Spleen (tissue), 13 donors: ENCODE measurements at places on chromosomes 3 and 15.

GRCh38 chr3:98553021-98553563 lies 21.3 kb downstream of the GPR15 start:
- DNase-seq = no peak

GRCh38 chr3:149902498-149903139 lies 68.1 kb downstream of the PFN2 start:
- DNase-seq = no peak

DNA sequence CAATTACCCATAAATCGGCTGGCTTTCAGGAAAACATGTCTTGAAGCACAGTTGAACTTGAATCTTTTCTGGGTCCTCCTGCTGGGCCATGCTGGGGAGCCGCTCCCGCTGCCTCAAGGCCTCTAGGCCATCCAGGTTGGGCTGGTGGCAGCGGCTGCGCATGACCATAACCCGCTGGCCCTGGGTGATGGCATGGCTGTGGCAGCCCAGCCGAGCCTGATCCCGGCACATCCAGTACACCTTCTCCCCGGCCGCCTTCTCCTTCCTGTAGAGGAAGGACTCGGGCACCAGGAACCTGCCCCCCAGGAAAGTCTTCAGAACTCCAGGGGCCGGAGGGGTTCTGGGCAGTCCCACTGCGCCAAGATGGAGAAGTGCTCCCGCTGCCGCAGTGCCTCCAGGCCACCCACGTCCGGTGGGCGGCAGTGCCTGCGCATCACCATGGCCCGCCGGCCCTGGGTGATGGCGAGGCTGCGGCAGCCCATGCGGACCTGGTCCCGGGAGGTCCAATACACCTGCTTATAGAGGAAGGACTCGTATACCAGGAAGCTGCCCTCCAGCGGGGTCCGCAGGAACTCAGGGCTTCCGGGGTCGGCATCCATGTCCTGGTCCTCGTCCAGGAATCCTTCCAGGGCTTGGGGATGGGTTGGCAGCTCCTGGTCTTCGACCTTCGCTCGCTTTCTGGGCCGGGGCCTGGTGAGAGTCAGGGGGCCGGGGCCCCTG lies 84.3 kb upstream of the FXR1 start:
- peak; percentile 67 for DNase-seq

- DNase-seq = no peak
Observed at GRCh38 chr3:74420538-74421124, 193.8 kb downstream of the CNTN3 start.

- no peak for DNase-seq
Observed at GRCh38 chr3:193594946-193595689, 2.1 kb downstream of the OPA1 start.

- no peak for DNase-seq
Observed at GRCh38 chr3:24907106-24907505, 412.5 kb upstream of the THRB start.

DNA sequence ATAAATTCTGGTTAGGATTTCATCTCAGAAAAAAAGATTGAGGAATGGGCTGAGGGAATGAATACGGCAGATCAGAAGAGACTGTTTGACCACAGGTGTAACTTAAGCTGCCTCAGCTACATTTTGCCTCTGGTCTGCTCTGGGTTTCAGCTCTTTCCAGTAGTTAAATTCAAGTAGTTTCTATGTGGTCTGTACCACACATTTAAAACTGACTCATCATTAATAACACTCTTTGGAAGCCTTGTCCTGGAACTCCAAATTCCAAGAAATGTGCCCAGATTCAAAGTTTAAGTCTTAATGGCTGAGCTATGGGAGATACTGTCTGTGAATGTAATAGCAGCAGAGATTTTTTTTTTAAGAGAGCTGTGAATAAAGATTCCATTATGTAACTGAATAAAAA lies 133.1 kb upstream of the IGSF10 start:
- DNase-seq = no peak

GRCh38 chr3:66425032-66425431 lies 75.8 kb downstream of the LRIG1 start:
- no peak for DNase-seq

DNA sequence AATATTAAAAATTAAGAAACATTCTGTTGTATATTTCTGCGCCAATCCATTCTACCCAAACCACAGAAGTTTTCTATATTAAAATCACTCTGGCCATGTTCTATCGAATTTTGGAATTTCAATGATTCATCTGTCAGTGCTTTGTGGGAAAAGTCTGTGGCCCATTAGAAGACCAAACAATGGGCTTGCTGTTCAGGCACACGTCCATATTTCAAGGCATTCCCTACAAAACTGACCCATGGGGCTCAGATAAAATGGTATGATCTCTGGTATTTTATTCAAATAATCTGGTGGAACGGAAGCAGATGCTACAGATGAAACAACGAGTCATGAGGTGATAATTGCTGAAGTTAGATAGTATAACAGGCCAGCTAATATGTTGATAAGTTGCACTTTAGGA lies 12.4 kb downstream of the NPHP3 start:
- no peak for DNase-seq

DNA sequence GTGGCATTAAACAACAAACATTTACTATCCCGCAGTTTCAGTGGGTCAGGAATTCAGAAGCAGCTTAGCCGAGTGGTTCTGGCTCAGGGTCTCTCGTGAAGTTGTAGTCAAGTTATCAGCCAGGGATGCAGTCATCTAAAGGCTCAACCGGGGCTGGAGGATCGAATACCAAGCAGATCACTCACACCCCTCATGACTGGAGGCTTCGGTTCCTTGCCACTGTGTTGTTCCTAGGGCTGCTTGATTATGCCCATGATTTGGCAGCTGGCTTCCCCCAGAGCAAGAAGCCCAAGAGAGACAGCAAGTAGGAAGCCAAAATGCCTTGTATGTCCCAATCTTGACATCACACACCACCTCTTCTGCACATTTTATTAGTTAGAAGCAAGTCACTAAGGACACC lies 33.9 kb upstream of the CDCP1 start:
- peak; percentile 19 for DNase-seq

DNA sequence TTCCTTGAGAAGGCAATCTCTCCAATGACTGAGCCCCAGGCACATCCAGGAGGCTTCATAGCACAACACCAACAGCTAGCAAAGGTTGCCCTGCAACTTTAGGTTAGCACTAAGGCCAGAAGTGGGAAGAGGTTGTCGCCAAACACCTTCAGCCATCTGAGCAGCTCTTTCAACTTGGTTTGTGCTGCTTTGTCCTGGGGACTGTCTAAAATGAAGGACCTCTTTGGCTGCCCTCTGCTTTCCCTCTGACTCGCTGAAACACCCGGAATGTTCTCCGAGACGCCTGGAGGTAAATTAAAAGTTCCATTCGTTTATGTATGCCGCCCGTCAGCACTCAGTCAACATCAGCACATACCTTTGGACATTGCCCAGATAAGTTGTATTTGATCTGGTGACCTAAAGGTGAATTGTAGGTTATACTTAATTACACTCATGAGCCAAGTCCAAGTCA lies 121.2 kb upstream of the NR2F2 start:
- no peak for DNase-seq

DNA sequence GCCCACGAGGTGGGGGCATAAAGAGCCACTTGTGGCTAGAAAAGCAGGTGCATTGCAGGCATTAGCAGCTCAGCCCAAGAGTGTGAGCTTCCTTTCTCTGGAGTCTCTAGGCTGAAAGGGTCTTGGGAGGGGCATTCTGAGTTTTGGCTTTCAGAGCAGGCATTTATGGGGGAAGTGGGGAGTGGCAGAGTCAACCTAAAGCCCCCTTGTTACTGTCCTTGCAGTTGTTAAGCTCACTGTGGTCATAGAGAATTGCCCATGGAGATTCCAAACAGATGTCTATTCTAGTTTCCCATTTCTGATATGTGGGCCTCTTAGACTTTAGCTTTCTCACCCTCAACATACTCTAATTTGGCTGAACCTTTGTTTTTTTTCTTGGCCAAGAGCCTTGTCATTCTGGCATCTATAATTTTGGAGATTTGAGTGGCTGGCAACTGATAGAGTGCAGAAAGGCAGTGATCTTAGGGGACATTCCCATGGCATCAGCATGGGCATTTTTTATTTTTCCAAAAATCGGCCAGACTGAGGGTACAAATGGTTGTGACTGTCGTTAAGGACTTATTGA lies 217.9 kb downstream of the THSD4 start:
- DNase-seq = no peak

DNA sequence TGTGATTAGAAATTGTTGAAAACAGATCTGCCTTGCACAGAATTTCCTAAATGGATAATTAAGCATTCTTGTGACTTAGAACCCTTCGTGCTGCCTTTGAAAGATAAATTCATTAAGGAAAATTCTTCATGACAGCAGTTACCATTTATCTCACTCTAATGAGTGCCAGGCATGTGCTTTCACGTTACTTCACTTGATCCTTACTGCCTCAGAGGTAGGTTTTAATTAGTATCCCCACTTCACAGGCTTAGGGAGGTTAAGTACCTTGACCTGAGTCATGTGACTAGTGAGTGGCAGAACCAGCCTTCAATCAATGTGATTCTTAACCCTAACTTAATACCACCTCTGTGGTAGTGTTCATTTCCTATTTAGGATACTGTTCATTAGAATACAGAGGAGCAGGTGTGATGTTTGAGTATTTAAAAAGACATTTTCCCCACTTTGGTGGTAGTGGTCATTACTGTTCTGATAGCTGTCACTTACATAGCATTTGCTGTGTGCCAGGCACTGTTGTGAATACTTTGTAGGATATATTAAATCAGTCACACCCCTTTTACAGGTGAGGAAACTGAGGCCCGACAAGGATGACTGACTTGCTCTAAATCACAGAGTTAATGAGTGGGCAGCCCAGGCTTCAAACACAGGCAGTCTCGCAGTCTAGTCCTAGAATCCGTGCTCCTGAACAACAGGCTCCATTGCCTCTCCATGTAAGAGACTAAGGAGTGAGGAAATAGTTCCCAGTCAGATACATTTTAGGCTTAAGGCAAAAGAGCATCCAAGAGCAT lies 57.9 kb downstream of the RLBP1 start:
- DNase-seq = no peak

DNA sequence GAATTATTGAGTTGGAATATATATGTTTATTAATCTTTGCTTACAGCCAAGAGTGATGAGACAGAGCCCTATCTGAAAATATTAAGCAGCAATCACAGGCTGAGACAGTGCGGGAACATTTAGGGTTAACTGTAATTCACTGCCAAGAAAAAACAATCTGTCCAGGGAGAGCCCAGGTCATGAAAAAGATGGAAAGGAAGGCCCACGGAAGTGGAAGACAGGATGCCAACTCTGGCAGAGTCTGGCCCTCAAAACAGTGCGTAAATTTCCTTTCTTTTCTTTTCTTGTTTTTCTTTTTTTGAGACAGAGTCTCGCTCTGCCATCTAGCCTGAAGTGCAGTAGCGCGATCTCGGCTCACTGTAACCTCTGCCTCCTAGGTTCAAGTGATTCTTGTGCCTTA lies 67.6 kb downstream of the SUMF1 start:
- DNase-seq = no peak

DNA sequence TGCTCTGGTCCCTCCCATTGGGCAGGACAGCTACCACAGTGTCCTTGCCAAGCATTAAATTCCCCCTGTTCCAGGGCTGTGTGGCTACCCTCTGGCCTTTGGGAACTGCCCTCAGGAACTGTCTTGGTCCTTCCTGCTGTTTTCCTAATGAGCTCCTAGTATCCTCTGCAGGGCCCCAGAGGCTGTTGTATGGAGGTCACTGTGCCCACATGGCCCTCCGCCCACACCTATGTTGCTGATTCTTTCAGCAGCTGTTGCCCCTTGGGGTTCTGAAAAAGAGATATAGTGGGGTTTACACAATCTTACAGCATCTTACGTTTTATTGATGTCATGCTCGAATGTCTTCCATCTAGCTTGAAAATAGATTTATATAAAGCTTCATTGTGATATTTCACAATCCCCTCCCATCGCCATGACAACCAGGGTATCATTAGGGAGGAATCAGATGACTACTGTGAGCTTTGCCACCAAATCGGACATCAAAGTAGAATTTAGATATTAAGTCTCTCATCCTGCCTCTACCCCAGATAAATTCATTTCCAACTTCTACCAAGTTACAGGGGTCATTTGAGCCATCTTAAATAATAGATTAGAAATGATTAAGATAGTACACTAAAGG lies 97.1 kb upstream of the NR2E3 start:
- no peak for DNase-seq

GRCh38 chr3:188391592-188391991 lies 237.6 kb downstream of the LPP start:
- no peak for DNase-seq

GRCh38 chr15:85757073-85757938 lies 37.4 kb downstream of the KLHL25 start:
- DNase-seq = peak; percentile 34
